Fibroblast of the conjunctiva (primary cell): ENCODE measurements at places on chromosomes 3 and 15.

DNA sequence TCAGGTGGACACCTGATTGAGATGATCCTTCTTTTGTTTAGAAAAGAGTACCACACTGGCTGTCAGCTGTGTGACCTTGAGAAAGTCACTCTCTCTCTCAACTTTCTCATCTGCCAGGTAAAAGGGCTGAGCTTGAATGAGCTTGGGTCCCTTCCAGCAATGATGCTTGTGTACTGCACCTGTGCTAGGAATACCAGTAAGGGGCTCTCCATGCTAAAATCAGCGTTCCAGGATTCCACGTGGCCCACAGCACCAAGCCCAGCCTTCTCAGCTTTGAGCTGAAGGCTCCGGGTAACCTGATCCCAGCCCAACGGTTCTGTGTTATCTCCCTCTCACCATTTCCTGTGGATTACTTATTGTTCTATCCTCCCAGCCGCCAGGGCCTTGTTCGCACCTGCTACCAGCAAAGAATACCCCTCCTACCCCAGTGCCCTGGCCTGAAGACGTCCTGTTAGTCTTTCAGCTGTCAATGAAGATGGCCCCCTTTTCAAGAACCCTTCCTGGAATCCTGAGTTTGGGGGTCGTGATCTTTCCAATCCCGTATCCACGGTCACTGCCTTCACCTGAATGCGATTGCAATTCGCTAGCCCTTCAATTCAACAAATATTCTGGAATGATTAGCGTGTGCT is 54.2 kb upstream of the CGNL1 start:
- no peak for DNase-seq

DNA sequence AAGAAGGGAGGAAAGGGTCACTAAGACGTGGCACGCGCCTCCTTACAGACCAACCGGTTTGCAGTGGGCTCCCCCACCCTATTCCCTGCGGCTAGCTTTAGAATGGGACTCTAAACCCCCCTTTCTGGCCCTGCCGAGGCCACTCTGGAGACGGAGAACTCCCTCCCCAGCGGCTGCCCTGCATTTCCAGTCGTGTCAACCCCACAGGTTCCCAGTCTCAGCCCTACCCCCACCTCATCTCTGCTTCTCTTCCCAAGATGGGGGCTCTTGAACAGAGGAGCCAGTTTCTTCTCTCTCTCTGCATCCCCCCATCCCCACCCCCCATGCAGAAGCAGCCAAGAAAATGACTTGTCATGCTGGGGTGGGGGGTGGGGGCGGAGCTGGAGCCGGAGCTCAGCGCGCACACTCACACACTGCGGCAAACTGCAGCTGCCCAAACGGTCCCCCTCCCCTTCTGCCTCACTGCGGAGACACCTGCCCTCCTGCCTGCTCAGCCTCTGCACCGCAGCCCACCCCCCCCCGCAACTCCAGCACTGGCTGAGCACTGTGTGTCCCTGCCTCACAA is 871 bp downstream of the MAP1A start:
- no peak for DNase-seq

- no peak for DNase-seq
These were observed 63.0 kb downstream of the MEX3B start for GRCh38 chr15:81982808-81983207.

DNA sequence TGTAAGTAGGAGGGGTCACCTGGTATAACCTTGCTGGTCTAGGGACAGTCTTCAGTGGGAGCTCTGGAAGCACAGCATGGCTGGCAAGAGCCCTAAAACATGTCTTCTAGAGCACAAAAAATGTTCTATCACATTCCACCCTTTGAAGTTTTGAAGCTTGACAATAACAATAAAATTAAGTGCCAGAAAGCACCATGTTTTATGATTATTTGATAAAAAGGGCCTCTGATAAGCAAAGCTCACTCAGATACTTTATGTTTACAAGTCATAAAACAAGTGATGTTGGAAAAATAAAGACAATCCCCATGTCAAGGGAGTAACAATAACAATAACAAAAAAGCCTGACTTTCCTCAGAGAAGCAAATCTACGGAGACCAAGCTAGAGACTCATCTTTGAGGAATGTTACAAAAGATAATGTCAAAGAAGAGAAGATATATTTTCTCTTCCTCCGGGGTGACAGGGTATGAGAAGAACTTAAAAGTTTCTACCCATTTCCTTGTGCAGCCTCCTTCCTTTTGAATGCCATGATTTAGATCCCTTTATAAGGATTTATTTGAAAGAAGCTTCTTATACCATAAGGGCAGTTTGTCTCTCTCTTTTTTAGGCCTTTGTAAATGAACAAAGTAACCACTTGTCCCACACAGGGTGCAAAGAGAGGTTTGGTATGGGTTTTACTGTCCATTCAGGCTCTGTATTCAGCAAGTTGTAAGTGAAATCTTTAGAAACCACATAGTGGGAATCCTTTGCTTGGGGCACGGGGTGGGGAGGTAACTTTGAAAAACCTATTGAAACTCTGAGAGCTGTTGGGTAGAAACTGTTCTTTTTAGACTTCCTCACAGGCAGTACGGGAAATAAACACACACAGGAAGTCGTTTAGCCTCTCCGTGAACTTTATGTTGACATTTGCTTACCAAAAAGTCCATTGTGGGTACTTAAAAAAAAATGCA is 109.6 kb upstream of the RBMS3 start:
- DNase-seq = no peak

GRCh38 chr3:111784001-111784400 is 75.1 kb upstream of the PHLDB2 start:
- DNase-seq = no peak

GRCh38 chr15:100309109-100310040 is 32.4 kb downstream of the ADAMTS17 start:
- DNase-seq = no peak

GRCh38 chr15:98755138-98755537 is 106.8 kb downstream of the IGF1R start:
- DNase-seq = no peak

- DNase-seq = no peak
These were observed 1.4 kb downstream of the MFGE8 start for GRCh38 chr15:88911766-88912118.

DNA sequence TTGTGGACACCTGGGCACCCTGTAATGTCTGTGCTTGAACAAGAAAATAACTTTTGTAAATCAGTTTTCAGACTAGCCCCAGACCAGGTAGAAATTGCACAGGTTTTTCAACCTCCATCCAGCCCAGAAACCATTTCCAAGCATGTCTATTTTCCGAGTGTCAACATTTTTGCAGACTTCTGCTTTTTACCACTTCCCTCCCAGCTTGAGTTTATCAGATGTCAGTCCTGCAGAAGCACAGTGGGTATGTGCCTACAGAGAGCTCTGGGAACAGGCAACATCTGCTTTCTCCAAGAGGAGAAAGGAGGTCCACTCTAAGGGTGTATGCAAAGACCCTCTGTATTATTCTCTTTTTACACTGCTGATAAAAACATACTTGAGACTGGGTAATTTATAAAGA is 83.9 kb downstream of the LRRK1 start:
- no peak for DNase-seq

DNA sequence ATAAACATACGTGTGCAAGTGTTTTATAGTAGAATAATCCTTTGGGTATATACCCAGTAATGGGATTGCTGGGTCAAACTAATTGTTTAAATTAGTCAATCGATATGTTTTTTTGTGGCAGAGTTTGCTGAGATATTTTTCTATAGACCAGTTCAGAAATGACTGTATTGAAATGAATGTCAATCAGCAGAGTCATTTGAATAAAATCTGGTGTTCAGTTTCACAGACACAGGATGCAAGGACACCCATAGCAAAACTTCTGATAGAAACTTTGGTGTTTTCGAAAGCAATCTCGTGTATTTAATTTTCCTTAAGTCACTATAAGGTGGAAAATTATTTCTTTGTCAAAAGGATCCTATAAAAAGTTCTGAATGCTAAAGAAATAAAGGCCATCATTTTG is 434.4 kb downstream of the RAP2B start:
- no peak for DNase-seq

GRCh38 chr3:45453839-45454238 is 65.5 kb downstream of the LARS2 start:
- DNase-seq = no peak

GRCh38 chr3:79028916-79029315 is 738.9 kb downstream of the ROBO1 start:
- DNase-seq = no peak

GRCh38 chr3:152811974-152812760 is 22.8 kb upstream of the P2RY1 start:
- DNase-seq = no peak

DNA sequence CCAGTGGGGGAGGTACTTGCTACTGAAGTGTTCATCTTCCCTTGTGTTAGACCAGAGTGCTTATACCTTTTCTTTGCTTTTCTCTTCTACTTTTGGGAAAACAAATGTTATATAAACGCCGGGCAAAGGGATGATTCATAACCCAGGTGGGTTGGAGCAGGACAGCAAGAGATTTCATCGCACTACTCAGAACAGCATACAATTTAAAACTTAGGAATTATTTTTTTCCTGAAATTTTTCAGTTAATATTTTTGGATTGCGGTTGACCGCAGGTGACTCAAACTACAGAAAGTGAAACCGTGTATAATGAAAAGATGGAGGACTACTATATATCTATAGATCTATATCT is 270.0 kb upstream of the RGMA start:
- no peak for DNase-seq

DNA sequence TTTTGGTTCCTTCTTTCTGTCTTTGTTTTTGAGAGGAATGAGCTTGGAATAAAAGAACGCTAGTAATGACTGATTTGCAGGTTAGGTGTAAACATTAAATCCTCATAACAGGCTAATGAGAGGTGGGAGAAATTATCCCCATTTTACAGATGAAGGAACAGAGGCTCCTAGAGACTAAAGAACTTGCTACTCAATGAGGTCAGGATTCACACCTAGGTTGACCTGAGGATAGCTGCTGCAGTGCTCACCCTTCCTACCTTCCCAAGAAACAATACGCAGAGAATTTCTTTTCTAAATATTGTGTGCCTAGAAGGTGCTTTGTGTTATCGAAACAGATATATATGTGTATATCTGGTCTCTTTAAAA is 106.3 kb downstream of the IGF1R start:
- DNase-seq = no peak

GRCh38 chr3:187983484-187984124 is 170.4 kb upstream of the LPP start:
- no peak for DNase-seq

- no peak for DNase-seq
These were observed 69.8 kb downstream of the OPA1 start for GRCh38 chr3:193662757-193663322.

DNA sequence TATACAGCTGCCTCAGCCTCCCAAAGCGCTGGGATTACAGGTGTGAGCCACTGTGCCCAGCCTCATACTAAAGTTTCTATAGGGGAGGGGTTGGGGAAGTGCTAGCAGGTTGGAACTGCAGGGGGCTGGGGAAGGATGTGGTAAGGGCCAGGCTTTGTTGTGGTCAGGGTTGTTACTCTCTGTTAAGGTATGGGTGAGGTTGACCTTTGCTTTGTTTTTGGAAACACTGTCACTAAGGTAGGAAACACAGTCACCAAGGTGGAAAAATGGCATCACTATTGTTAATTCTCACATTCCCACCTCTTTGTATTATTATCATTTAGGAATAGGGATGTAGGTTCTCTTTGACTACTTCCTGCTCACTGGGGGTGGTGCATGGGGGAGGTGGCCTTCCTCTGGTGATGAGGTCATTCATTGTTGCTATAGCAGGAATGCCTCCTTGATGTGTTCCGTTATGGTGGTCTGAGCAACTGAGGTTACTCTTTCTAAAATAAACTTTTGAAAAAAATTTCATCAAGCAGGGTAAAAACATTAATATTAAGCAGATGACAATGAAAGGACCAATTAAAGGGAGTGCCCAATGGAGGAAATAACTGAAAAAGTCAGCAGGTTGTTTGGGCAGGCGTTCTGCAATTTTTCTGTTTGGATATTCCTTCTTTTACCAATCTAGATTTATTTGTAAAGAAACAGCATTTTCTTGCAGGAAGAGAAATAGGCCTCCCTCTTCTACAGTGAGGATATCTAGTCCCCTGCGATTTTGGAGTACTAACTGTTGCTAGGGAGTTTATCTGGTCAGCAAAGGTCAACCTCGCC is 150.5 kb downstream of the WDR76 start:
- DNase-seq = no peak

GRCh38 chr3:183833516-183833915 is 8.1 kb upstream of the MAP6D1 start:
- no peak for DNase-seq

- no peak for DNase-seq
These were observed 17.6 kb downstream of the FEZF2 start for GRCh38 chr3:62355703-62356102.

DNA sequence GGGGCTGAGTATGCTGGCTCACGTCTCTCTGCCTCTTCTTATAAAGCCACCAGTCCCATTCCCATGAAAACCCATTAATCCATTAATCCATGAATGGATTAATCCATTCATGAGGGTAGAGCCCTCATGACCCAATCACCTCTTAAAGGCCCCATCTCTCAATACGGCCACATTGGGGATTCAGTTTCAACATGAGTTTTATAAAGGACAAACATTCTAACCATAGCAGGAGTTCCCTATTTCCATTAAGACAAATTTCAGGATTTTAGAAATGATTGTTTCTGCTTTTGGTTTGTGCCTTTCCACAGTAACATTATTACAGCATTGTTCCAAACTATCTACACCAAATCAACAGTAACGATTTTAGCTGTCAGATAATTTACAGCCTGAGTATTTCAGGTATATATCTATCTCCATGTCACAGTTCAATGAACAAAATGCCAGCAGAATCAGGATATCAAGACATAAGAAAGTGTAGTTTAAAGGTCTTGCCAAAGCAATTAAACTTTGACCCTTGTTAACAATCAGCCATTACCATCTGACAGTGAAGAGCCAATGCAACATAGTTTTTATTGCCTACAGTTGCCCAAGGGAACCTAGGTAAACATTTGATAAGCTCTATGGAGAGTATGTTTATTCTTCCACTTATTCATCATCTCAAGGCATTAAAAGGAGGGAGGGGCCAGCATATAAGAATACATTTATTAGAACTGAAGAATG is 3.8 kb downstream of the TSPAN3 start:
- no peak for DNase-seq

GRCh38 chr3:90253131-90253530 is 1145.7 kb downstream of the EPHA3 start:
- DNase-seq = no peak

GRCh38 chr3:149145974-149146373 is 16.5 kb downstream of the HPS3 start:
- DNase-seq = no peak

DNA sequence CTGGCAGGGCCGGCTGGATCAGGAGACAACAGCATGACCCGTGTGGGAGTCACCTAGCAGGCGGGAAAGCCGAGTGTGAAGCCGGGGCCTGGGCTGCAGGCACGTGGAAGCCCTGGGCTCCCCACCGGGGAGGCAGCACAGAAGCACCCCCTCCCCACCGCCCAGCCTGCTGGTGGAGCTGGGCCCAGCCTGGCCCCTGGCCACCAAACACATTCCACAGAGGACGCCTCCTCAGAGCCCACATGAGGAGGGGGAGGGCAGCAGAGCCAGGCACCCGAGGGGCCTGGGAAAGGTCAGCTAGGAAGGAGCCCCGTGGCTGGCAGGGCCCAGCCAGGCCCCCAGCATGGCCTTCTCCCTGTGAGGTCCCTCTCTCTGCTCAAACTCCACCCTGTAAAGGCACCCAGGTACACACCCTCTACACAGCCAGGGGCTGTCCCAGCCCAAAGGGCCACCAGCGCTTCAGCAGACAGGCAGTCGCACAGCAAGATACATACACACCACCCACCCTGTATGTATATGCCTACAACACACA is 4.5 kb downstream of the PLXNB1 start:
- no peak for DNase-seq
